ENCODE measurements at places on chromosomes 16 and 17. TPM values are rescaled to one million over a fixed set of nuclear protein-coding genes. Genes with fewer than 3 reads are reported as not detected.

ZNF385C gene
- total RNA-seq, result not detected

CDK5R1 gene
- 0.79 TPM for total RNA-seq

CNGB1 gene
- total RNA-seq, result under 0.01 TPM

CA7 gene
- total RNA-seq, result not detected

CHST5 gene
- not detected for total RNA-seq

DNAH17 gene
- not detected for total RNA-seq

ELMO3 gene
- 0.66 TPM for total RNA-seq

DPEP3 gene
- not detected for total RNA-seq

EME2 gene
- 9.5 TPM for total RNA-seq

SOX15 gene
- total RNA-seq, result 0.26 TPM

ADAMTS18 gene
- total RNA-seq, result 0.19 TPM

MYADML2 gene
- under 0.01 TPM for total RNA-seq

NPIPB4 gene
- 11.6 TPM for total RNA-seq

MFAP4 gene
- total RNA-seq, result 3.1 TPM

All from aortic smooth muscle cell (primary cell).